Esophagus squamous epithelium (tissue), 5 donors: ENCODE measurements at places on chromosomes 12 and 14.

DNA sequence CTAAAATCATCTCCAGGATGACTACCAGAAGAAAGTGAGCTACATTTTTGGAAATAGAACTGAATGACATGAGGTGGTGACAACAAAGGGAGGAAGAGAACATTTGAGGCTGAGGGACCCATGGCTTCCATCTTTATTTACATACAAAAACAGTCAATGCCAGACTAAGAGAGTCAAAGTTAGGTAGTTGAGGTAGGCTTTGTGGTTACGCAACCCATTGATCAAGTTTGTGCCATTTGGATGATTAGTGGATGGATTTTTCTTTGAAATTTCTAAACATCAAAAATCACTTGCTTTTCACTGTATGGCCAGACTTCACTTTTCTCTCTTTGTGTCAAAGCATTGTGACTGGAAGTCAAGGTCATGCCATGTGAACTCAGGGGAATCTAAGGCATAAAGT lies 22.9 kb downstream of the ASCL1 start:
- DNase-seq, result no peak

GRCh38 chr14:65329481-65329880 lies 83.0 kb upstream of the FUT8 start:
- no peak for DNase-seq

DNA sequence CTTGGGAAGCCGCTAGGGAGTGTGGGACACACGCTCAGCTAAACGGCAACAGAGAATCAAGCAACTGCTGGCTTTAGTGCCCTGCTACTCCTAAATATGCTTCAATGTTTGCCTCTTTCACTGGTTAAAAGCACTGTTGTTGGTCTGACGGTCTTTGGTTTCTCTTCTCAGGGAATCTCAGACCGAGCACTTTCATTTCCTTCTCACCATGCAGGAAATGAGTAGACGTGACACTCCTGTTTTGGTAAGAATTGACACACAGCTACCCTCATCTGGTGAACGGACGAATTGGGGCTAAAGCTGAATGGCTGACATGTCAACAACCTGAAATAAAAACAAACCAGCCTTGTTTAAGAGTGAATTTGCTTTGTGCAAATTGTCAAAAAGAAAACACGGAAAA lies 57.5 kb upstream of the PIWIL1 start:
- no peak for DNase-seq

DNA sequence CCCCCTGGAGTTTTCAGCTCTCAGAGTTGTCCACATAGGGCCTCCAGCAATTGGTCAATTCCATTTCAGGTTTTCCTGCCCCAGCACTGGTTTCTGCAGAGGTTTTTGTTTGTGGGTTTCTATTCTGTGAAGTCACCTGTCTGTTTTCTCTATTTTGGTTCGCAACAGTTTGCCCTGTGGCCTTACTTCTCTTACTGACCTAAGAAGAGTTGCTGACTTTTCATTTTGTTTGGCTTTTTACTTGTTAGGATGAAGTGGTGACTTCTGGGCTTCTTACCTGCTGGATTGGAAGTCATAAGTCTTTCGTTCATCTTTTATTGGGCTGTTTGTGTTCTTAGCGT lies 196.4 kb upstream of the PARP11 start:
- DNase-seq, result no peak

- DNase-seq, result no peak
These were observed 629 bp downstream of the LETMD1 start for GRCh38 chr12:51048661-51049251.

DNA sequence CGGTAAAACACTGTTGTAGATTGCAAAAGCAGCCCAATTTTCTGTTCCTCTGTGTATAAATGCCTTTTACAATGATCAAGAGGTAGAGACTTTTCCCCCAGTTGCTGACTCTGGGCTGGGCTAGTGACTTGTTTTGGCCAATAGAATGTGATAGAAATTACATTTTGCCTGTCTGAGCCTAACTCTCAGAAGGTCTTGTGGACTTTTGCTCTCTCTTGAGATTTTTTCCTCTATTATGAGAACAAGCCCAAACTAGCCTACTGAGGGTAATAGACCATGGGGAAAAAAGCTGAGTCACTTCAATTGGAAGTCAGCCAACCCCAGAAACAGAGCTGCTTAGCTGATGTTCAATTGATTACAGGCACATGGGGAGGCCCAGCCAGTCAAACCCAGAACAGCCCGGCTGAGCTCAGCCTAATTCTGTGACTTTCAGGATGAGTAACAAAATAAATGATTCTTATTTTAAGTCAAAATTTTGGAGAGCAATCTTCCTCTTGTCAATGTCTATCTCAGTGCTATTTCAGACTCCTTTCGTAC lies 61.4 kb downstream of the MYF5 start:
- no peak for DNase-seq

DNA sequence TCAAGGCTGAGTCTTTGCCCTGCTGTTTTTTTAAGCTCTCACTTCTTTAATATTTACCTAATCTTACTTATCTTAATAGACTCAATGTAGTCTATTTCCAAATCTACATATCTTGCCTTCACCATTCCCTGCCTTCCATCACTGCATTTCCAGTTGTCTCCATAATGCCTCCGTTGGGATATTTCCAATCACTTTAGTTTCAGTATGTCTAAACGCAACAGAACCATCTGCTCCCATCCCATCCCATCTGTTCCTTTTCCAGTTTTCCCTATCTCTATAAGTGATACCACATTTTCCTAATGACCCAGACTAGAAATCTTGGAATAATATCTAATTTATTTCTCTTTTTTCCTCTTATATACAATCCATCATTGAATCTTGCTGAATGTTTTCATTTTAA lies 15.1 kb upstream of the CCDC198 start:
- DNase-seq, result no peak

DNA sequence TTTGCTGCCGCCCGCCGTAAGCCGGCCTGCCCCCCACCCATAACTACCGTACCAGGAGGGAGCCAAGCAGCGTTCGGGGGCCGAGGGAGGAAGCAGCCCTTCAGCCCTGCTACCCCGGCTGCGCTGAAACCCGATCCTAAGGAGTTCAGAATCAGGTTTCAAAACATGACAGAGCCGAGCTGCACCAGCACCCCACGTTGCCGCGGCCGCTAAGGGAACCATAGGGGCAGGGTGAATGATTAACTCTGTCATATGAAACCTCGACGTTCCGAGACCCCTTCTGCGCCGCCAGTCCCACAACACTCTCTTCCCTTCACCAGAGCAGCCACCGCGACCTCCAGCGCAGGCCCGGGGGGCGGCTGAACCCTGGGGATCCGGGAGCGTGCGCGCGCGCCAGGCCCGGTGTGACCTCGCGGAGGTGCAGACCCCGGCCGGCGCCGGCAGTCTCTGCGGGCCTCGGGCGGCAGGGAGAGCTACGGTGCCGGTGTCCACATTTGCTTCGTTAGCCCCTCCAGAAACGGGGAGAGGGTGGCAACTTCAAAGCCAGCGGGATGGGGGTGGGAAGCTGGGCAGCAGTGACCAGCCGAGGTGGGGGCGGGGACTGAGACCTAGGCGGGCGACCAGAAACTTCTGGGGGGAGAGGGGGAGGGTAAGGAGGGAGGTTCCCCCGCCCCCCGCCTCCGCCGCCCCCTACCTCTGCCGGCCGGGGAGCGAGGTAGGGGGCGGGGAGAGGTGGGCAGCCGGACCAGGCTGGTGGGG lies 1.6 kb downstream of the SIX4 start:
- DNase-seq, result no peak

DNA sequence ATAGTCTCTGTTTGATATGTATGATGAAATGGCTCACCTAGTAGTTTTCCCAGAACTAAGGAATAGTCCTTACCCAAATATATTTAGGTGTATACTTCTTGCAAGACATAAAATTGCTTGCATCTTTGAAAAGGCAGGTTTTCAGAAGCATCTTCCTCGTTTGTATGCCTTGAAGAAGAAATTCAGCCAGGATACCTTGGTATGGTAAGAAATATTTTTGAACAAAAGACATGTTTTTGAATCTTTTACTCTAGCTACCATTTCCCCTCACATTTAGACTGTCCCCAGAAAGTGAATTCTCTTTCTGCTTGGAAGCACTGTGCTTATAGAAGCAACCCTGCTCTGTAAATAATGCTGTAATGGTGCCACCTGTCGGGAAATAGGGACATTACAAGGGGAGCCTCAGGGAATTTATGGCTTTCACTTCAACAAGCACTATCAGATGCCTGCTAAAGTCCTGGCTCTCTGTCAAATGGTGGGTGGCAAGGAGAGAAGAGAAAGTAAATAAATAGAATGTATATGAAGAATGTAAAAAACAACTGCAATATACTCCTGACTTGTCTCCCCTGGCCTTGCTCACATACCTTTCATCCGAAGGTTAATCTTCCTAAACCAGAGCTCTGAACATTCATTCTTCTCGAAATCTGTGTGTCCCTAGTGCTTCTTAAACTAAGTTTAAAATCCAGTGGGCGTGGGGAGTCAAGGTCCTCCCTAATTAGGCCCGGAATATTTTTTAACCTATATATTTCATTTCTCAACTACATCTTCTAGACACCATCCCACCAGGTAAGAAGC lies 6.1 kb downstream of the CCDC184 start:
- DNase-seq, result no peak

- no peak for DNase-seq
These were observed 30.9 kb upstream of the ANKRD9 start for GRCh38 chr14:102540315-102541028.

DNA sequence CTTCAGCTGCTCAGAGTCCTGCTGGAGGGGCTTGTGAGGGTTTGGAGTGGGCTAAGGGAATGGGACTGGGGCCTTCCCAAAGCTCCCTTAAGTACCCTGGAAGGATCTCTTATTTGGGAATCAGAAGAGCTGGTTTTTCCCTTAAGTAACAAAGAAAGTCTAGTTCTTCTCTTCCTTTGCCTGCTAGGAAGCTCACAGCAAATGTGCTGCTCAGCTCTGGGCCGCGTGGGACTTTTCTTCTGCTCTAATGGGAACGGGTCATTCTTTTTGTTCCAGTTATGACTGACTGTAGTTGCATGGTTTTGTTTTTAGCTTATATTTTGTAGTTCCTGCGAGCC lies 6.0 kb downstream of the KIF26A start:
- no peak for DNase-seq

DNA sequence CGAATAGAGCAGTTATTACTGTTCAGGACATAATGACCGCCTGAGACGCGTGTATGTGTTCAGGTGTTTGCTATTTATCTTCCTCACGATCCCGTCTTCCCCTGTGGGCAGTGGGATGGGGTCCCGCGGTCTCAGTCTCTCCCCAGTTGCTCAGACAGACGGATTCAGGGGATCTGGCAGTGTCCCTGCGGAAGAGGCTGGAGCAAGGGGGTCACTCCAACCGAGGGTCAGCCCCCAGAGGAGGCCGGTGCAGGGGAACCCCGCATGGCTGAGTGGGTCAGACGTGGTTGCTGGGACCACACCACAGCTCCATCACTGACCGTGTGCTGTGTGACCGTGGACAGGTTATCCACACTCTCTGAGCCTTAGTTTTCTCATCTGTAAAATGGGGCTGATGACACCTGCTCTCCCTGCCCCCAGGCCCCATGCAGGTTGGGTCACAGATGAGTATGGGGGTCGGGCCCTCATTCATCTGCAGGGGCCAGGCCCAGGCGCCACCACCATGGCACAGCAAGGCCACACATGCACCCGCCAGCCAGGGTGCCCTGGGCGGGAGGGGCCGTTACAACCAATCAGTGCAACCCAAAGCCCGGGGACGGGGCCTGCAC lies 5.2 kb downstream of the MMP17 start:
- no peak for DNase-seq

DNA sequence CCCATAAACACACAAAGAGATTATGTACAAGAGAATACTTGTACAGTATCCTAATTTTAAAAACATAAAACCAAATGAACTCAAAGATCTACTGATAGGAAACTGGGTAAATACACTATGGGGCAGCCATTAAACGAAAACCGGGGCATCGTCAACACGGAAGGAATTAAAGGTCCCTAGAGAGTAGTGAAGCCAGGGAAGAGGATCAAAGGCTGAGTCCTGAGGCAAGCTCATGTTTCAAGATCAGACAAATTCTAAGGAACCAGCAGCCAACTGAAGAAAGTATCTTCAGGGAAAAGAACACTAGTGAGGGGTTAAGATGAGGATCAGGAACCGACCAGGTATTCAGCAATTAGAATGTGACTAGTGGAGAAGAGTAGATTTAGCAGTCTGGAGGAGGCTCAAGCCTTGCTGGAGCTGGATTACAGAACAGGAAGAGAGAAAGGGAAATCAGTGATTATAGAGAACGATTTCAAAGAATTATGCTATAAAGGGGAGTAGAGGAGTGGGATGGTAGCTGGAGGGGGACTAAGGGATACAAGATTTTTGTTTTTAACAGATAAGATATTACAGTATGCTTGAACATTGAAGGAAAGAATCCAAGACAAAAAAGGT lies 23.7 kb downstream of the SEL1L start:
- no peak for DNase-seq

GRCh38 chr12:66979251-66979650 lies 289.9 kb upstream of the CAND1 start:
- DNase-seq, result no peak

GRCh38 chr12:14902465-14902864 lies 16.8 kb upstream of the MGP start:
- no peak for DNase-seq

DNA sequence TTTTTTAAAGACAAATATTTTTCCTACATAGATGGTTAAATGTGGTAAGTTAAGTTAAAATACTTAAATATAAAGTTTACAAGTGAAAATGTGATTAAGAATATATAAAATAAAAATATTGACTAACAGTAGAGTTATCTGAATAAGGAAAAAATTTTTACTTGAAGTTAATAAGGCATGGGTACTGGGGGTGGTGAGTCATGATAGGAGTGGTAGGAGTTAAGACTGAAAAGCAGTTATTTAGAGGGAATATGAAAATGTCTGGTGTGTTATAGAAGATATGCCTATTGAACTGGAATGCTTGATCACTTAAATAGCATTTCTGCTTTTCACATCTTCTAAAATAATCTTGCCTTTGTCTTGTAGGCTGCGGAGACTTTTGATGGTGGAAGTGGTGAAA lies 68.7 kb downstream of the CCDC91 start:
- no peak for DNase-seq

- DNase-seq, result no peak
These were observed 2.1 kb downstream of the KRT84 start for GRCh38 chr12:52383331-52383730.

GRCh38 chr12:111992464-111992863 lies 20.5 kb downstream of the TMEM116 start:
- no peak for DNase-seq

DNA sequence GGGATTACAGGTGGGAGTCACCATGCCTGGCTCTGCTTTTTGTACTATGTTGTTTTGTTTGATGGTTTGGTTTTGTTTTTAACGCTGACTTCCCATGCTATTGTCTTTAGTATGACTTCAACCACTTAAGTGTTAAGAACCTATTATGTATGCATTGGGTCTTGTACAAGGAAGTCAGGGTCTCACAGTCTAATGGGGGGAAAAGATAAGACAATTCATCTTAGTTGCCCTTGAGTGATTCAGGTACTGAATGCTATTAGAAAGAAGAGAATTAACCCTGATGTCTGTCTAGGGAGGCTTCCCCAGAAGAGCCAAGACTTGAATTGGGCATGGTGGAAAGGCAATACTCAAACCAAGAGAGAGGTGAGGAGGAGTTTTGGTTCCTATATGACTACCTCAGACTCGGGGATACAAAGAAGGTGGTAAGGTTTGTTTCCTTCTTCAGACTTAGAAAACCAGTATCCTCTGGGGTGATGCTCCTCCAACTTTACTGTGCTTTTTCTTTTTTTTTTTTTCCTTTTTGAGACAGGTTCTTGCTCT lies 64.6 kb downstream of the SUSD6 start:
- no peak for DNase-seq
